ENCODE measurements at places on chromosomes 12 and 14.

DNA sequence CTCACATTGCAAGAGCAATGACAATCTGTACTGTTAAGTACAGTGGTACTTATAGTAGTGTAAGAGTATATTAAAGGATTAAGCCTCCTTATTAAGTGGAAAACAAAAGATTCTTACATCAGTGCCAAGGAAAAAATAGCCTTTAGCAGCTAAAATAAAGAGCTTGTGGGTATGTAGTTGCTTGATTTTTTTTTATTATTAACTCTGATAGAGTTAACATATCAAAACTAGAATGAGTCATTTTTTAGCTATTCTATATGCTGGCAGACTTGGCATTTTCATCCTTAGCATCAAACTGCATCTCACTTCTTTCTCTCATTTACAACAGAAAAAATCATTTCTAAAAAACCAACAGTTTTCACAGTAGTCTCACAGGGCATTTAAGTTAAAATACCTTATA is 86.5 kb downstream of the ATP2B1 start:
- no peak for DNase-seq

- DNase-seq = no peak
These were observed 24.7 kb downstream of the ATF1 start for GRCh38 chr12:50788561-50788960.

DNA sequence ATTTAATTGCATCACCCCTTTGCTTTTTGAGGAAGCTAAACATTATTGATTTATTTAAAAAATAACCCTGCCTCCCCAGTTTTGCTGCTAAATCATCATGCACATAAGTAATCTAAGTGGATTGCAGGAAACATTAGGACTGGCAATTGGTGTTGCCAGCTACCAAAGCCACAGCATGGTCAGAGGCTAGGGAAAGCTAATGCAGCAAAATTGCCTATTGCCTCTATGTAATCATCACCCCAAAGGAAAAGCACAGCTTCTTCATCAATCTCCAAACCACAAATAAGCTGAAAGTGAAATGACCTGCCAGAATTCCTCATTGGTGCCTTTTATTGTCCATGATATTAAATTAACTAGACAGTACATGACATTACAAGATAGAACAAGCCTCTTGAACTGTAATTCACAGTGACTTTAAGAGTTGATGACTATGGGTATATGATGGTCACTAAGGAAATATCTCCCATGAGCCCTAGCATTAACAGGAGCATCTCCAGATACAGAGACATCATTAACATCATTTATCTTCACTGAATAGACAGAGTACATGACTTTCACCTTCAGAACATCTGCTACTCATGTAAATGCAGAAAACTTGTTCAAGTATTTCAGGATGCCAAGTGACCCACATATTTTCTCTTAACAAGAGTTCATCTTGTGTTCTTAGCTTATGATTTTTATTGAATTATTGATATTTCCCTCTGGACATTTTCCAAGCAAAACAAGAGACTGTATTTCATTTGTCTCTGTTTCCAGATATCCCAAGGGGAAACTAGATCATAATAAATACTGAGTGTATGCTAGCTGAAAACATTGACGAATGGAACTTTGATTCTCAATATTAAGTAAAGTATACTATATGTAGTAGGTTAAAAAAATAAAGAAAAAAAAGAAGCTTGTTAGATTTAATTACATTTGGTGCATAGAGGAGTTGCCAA is 29.4 kb downstream of the PTPRR start:
- DNase-seq = no peak

GRCh38 chr12:7146906-7147305 is 16.7 kb downstream of the CLSTN3 start:
- DNase-seq = no peak

DNA sequence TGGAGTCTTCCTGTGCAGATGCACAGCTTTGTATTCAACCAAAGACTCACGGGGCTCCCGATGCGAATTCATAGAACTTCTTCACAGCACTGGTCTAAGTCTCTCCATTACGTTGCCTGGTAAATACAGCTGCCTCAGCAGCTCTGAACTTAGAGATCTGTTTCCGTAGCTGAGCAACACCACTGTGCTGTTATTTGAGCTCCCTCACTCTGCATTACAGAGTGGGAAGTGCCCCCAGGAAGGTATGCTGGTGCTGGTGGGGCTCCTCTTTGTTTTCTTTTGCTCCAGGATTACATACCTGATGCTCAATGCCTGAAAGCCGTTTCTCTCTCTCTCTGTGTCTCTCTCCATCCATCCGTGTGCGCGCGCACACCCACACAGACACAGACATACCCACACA is 227.5 kb upstream of the RMST start:
- DNase-seq = no peak

DNA sequence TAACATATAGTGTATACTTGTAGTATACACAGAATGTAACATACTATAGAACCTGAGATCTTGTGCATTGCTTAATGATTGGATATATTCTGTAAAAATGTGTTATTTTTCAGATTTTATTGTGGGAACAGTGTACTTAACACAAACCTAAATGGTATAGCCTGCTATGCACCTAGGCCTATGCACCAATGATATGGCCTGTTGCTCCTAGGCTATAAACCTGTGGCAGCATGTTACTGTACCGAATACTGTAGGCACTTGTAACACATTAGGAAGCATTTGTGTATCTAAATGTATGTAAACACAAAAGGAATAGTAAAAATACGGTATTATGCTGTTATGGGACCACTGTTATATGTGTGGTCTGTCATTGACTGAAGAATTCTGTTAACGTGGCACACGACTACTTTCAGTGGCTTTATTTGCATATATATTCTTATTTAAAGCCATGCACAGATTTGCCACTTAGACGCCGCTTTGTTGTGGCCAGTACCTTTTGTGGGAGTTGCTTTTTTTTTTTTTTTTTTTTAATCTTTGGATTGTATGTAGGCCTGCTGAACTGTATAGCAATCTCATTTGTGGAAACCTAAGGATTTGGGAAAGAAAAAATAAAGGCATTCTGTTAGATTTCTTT is 7.4 kb downstream of the PAPOLA start:
- no peak for DNase-seq

GRCh38 chr12:6262211-6262610 is 48.3 kb upstream of the PLEKHG6 start:
- DNase-seq = no peak

GRCh38 chr12:47413806-47414205 is 292.0 kb downstream of the RPAP3 start:
- DNase-seq = no peak

GRCh38 chr12:66548338-66549049 is 130.4 kb downstream of the GRIP1 start:
- DNase-seq = no peak

- DNase-seq = no peak
These were observed 153.9 kb upstream of the RMST start for GRCh38 chr12:97308576-97309198.

DNA sequence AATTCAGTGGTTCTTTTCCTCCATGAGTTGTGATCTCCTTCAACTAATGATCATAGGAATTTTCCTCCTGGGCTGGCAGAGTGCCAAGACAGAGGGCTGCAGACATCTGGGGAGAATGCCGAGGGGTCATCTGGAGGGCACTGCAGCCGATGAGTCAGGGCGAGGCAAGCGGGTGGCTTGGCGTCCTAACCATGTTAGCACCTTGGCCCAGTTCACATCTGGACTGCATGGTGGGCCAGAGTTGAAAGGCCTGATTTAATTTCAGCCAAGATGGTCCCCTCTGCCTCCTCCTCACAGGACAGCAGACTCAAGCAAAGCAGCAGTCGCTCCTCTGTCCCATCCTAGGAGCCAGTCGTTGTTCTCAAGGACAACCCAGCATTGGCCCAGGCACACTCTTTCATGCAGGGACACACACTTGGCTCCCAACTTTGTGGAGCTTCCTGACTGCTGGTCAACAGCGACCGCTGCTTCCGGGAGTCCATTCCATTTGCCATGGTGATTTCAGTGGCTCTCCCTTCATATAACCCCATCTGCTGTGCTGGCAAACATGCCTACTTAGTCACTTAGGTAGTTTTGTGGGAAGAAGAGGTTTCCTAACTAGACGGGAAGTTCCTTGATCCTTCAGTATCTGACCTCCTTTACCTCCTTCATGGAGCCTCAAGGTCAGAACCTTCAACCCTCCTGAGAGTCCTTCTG is 161.8 kb downstream of the TTC8 start:
- no peak for DNase-seq

GRCh38 chr12:95956557-95957145 is 13.5 kb downstream of the AMDHD1 start:
- no peak for DNase-seq

GRCh38 chr12:130162267-130162666 is at the start of gene FZD10:
TSS of gene FZD10 (plus strand) at chr12:130162464. CDS start at chr12:130162943, 479 bp downstream.
- no peak for DNase-seq

- DNase-seq = no peak
These were observed 218.0 kb downstream of the ZFP36L1 start for GRCh38 chr14:68574906-68575305.

GRCh38 chr14:68781161-68782021 is 11.5 kb downstream of the ZFP36L1 start:
- no peak for DNase-seq

- DNase-seq = no peak
These were observed 1084.8 kb upstream of the ATXN7L3B start for GRCh38 chr12:73452672-73453469.

GRCh38 chr12:49824895-49825294 is 3.3 kb downstream of the NCKAP5L start:
- DNase-seq = no peak

- no peak for DNase-seq
These were observed 6.2 kb upstream of the TCP11L2 start for GRCh38 chr12:106296179-106296877.

- DNase-seq = no peak
These were observed 8.0 kb upstream of the CERS5 start for GRCh38 chr12:50174971-50175715.

DNA sequence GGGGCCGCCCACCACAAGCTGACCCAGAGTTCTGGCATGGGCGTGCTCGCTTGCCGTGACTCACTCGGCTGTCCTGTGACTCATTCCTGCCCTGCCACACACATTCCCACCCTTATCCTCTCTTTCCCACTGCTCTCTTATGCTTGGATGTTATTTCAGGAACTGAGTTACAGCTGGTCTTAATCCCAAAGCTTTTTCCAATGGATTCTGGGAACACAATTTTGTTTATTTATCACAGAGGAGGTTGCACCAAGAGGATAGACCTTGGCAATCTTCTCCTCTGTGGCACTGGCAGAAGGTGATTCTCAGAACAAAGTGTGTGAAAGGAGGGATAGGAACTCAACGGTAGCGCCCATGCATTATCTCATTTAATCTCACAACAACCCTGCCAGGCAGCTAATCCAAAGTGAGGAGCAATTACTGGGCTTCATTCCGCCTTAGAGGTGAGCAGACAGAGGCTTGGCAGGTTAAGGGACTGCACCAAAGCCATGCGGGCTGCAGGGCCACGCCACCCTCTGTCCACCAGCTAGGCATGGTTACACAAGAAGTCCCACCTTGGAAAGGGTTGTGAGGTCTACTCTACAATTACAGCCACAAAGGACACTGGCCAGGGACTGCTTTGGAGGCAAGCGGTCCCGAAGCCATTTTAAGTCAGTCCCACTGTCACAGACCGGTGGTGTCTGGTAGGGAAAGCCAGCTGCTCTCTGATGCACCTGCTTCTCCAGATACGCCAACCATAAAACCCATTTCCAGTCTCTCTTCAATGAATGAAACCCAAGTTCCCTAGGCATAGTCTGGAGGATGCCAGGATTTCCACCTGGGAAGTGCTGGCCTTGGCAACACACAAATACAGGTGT is 32.9 kb downstream of the SYNE3 start:
- no peak for DNase-seq

DNA sequence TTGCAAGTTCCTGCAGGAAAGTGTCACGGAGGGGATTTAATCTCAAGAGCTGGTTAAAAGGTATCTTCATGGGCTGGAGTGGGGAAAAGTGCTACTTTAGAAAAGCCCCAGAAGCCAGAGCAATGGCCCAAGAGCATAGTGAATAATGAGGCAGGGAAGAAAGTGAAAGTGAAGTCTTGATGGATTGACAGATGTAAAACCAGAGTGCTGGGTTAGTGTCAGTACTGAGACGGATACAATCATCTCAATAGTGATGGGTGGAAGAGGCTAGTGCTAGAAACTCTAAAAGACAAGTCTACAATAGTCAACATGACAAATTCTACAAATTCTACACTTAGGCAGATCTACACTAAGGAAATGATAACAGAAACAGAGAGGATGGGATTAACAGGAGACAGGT is 68.1 kb downstream of the CIT start:
- no peak for DNase-seq

- DNase-seq = no peak
These were observed 114.4 kb upstream of the TMEM233 start for GRCh38 chr12:119479121-119479561.

Data from stimulated activated CD8-positive, alpha-beta memory T cell treated with anti-CD3 and anti-CD28 coated beads, Interleukin-7, amount 100 ng/mL, for 48 hours (primary cell).